ENCODE measurements at places on chromosomes 2 and 18.

GRCh38 chr2:158380746-158381145 is 75.8 kb downstream of the CCDC148 start:
- DNase-seq = no peak

DNA sequence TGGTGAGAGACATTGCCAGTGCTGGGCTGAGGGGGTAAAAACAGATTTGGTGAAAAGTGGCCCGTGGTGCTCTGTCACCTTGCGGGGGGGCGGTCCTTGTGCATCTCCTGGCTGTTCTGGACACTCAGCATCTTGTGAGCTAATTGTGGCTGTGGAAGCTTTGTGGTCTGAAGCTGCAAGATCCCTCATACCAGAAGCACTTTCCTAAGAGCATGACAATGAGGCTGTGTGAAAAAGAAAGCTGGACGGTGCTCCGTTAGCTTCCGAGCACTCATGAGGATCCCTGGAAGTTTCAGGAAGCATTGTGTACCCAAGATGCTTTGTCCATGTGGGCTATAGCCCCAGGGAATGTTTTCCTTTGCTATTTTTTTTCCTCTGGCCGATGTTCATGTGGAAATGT is 74.5 kb downstream of the CABLES1 start:
- no peak for DNase-seq

GRCh38 chr2:126496493-126496892 is 159.5 kb upstream of the GYPC start:
- DNase-seq = no peak

DNA sequence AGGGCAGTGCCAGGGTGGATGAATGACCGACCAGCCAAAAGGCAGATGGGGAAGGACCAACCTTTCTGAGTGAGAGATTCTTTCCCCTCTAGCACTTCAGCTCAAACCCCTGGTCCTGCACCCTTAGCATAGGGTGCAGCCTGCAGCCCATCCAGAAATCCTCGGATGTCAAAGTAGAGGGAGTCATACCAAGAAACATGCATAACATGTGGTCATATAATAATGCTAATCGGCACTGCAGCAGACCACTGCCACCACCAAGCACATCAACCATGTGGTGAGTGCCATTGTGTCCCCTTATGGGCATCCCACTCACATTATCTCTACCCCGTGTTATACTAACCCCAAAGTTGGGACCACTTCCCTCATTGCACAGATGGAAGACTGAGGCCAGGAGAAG is 17.7 kb downstream of the ATOH8 start:
- DNase-seq = no peak

DNA sequence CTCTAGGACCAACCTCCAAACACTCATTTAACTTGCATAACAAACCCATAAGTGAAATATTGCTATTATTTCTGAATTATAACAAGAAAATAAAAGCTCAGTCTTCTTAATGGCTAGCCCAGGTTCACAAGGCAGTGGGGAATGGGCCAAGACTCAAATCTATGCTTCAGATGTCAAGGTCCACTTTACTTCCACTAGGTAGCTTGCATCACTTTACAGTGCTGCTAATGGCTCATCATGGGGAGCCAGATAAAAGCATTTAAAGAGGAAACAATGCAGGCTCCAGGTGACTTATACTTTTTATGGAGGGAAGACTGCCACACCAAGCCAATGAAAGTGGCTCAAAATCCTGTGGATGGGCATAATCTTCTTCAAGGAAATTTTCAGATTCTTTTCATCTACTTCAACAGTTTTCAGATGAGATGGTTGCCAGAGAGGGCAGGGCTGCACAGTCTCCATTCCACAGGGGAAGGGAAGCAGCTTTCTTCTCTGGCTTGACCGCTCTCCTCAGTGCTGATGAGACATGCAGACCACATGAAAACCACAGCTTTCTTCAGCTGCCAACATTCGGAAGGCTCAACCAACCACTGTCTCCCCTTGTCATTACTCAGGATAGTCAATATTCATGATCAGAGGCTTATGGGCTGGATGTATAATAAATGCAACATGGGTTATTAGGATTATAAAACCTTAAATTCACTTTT is 361.9 kb upstream of the MEX3C start:
- no peak for DNase-seq

DNA sequence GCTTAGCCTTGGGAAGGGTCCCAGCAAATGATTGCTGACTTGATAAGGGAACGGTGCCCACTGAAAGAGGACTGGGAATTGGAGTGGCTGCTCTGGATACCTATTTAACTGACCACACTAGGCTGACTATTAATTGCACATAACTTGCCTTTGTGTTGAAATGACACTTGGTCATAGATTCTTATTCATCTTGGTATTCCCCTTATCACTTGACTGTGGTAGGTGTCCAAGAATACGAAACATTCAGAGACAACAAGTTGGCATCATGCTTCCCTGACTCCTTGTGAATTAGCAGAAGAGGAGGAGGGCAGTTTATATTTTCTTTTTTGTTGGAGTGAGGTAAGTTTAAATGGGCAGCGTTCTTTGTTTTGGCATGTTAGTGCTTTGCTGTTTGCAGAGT is 13.4 kb downstream of the FMNL2 start:
- no peak for DNase-seq

GRCh38 chr18:79965119-79965902 is 868 bp downstream of the HSBP1L1 start:
- DNase-seq = peak; percentile 77

DNA sequence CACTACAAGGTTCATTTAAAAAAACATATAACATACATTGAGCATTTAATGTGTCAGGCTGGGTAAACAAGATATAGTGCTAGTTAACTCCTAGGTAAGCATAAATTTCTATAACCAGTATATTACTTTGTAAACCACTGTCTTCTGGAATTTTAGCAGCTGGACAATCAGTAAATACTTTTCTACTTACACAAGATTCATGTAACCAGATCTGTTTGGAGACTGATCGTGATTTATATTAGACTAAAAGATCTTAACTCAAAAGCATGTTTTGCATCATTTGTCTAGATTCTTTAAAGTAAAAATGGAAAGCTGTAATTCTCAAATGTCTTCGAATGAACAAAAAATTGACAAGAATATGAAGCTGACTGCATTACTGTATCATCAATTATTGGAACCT is 941 bp upstream of the SGO2 start:
- no peak for DNase-seq

- no peak for DNase-seq
Measured at GRCh38 chr2:19823507-19823906, 78.3 kb downstream of the TTC32 start.

DNA sequence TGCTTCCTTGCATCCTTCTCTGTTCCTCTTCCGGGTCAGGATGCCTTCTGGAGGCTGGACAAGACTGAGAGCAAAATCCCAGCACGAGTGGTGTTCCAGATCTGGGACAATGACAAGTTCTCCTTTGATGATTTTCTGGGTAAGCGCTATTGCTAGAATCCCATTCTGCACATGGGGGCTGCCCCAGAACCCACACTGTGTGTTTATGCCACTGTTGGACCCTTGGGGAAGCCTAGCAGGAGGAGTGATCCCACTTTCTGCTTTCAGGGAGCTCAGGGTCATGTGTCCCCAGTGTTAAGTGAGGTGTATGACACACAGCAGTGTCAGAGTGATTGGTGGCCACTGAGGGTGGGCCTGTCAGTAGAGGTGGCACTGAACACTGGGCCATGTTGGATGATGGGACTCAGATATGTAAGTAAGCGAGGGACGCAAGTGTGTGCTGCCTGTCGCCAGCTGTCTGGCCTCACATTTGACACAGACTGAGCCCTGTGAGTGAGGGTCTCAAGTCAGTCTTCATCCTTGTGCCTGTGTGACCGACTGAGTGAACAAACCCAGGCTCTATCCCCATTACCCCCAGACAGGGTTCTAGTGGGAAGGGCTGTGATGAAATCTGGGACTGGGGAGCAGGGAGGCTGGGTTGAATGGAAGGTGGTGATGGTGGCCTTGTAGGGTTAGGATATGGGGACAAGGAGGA is 220.9 kb downstream of the DYSF start:
- no peak for DNase-seq

GRCh38 chr2:188292348-188293239 is 920 bp downstream of the GULP1 start:
- peak; percentile 78 for DNase-seq

DNA sequence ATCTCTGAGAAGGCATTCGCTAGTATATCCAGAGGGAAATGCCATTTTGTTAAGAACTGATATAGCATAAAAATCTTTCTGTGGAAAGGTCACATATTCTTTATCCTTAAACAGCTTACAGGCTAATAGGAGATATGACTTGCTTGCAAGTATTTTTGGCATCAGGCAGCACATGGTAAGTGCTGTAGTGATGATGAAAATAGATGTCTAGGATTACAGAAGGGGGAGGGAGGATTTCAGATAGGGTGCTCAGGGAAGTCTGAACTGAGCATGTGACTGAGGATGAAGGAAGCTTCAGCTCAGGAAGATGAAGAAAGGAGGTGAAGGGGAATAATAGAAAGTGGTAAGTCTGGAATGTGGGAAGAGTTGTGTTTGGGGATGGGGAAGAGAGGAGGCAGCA is 158.5 kb upstream of the NOSTRIN start:
- DNase-seq = no peak

DNA sequence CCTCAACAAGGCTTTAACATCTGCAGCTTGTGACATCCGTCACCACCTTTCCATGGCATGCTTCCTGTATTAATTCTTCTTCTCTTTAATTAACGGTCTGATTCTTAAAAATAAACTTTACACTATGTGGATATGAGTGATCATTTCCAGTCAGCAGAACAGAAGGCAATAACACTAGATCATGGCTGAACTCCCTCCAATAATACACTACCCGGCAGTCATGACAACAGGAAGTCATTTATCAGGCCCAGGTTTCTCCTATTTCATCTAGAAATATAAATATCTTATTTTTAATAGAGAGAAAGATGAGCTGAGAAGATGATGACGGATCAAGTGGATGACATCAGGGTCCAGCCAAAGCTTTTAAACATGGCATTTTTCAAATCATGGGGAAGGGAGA is 792.2 kb downstream of the SLC4A3 start:
- no peak for DNase-seq

DNA sequence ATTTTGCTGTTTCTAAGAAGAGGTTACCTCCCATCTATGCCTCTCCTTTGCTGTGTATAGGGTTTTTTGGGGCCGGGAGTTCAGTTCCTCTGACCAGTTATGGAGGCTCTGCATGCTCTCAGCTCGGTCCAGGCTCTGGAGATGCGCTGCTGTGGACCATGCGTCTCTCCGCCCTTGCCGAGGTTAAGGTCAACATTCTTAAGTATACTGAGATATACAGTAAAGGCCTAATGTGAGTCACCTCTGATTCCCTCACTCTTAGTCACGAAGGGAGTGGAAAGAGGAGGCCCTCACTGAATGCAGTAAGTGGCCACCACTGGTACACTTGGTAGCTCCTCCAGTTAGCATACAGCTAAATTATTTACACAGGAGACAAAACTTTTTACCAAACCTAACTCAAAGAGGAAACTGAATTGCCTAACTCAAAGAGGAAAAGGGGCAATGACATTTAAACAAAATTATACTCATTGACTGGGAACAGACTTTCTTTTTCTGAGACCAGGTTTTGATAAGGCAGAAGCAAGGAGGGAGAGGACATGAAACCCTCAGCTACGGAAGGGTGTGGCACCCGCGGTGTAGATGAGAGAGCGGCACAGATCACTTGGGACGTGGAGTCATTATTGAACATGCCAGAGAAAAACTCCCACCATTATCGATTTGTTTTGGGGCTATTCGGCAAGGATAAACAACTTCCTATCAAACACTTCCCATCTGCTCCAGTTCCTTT is 98.7 kb downstream of the COPS8 start:
- peak; percentile 42 for DNase-seq

- no peak for DNase-seq
Measured at GRCh38 chr2:224638301-224638823, 53.2 kb upstream of the CUL3 start.

DNA sequence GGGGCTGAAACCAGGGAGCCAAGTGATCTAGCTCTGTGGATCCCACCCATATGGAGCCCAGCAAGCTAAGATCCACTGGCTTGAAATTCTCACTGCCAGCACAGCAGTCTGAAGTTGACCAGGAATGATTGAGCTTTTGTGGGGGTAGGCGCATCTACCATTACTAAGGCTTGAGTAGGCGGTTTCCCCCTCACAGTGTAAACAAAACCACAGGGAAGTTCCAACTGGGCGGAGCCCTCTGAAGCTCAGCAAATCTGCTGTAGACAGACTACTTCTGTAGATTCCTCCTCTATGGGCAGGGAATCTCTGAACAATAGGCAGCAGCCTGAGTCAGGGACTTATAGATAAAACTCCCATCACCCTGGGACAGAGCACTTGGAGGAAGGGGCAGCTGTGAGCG is 96.7 kb downstream of the CCDC148 start:
- no peak for DNase-seq

DNA sequence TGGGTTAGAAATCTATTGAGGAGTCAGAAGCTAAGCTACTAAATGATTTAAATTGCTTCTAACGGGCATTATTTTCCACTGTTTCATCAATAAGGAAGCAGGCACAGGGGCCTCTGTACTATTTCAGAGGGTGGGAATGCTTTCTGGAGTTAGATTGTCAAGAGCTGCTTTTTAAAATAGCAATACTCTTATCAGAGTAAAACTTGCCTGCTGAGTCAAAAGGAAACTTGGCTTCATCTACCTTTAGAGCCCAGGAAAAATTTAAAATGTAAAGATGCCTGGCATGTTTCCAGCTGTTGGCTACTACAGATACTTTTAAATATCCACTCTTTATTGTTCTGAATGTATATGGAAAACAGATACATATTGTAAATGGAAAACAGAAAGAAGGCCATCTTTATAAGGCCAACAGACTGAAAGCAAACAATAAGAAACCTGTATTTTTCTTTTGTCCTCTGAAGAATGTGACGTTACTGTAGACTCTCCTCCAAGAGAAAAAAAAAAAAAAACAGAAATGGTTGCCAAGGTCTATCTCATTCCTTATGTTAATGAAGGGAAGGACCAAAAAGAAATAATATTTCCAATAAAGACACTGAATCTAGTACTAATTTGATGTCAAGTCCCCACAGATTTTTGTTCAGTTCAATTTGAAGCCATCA is 79.1 kb downstream of the FIGN start:
- DNase-seq = no peak

DNA sequence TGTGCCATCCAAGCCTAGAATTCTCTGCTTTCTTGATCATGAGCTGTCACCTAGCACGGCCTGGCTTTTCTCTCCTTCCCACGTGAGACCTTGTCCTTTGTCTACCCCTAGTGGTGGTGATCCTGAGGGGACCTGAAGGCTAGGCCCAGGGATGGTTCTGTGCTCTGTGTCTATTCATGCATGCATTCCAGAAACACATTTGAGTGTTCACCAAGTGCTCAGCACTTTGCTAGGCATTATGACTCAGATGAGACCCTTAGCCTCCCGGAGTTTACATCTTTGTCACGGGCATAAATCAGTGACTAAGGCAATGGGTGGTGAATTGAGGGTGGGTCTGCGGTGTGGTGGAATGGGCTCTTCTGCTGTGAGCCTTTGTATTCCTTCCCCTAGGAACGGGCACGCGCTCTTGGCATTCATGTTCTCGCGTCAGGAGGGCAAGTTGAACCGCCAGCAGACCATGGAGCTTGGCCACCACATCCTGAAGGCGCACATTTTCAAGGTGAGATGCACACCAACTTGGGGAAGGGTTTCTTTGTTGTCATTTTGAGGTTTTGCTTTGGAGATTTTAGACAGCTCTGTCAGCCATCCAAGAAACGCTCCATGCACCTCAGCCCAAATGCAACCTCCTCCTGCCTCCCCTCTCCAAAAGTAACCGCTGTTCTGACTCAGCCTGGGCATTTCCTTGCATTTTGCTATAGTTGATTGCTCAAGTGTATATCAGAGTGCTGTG is 100.9 kb downstream of the WDSUB1 start:
- DNase-seq = peak; percentile 65

- peak; percentile 9 for DNase-seq
Measured at GRCh38 chr2:89763581-89764485, 1072.4 kb downstream of the RPIA start.

- peak; percentile 26 for DNase-seq
Measured at GRCh38 chr2:199977984-199978415, 22.6 kb downstream of the MAIP1 start.

Measured in AG20443 (cell line).